ENCODE measurements at places on chromosomes 1 and 21.

DNA sequence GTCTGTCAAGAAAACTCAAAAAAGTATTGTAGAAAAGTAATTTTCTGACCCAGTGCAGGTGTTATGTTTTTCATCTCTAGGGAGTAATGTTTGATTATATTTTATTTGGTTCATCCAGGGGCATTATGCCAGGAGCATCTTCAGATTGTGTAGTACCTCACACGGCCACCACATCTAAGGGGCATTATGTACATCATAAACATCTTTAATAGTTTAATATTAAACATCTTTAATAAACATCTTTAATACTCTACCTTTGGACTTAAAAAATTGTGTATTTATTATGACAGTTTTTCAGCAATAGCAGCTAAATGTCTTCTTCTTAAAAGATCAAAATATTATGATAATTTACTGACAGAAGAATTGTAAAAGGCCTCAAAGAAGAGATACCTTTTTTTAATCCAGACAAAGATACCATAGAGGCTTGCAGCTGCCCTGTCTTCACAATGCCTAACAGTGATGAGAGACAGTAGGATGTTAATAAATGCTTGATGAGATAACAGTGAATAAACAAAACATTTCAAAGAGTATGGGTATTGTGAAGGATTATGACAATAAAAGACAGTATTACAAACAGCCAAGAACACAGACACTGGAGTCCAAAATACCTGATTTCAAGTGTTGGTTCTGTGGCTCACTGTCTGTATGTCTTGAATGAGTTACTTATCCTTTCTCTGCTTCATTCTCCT lies 240.9 kb upstream of the ADGRL2 start:
- no peak for DNase-seq

DNA sequence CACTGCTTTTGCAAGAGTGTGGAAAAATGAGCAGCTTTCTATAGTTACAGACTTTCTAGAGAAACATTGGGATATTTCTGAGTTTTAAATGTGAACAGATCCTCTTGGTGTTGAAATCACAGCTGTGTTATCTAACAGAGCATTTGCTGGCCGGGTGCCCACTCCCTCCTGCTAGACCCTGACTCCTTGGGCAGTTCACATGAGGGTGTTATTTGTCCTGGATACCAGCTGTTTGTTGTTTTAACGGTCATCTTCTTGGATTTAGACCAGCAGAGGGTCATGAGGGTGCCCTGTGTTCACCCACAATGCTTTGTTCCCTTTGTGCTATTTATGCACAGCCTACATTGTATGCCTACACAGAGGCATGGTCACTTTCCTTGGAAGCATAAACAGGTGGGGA lies 67.1 kb downstream of the CENPF start:
- no peak for DNase-seq

- no peak for DNase-seq
Observed at GRCh38 chr1:12202190-12202497, 27.7 kb upstream of the VPS13D start.

DNA sequence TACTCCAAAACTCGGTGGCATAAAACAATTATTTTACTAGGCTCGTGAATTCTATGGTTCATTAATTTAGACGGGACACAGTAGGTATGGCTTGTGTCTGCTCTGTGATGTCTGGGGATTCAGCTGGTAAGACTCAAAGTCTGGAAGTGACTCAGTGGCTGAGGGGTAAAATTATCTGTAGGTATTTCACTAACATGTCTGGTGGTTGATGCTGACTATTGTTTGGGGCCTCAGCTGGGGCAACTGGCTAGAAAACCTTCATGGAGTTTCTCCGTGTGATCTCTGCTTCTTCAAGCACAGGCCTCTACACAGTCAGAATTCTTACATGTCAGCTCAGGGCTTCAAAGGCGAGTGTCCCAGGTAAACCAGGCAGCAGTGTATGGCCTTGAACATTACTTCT lies 41.2 kb upstream of the KLF17 start:
- DNase-seq: no peak

DNA sequence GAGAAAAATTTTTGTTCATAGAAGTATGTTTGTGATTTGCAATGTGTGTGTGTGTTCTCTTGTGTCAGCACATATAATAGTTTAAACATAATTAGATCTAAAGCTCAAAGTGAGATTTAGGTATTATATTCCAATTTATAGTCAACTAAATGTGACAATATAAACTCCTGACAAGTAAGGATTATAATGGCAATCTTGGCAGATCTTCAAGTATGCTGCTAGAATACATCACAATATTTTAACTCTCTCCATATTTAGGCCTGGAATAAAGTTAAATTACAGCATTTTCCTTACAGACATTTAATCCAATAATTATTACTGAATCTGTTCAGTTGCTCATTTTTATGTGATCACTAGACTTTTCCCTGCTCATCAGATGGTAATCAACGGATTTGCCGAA lies 65.8 kb downstream of the LYPLAL1 start:
- DNase-seq: no peak

GRCh38 chr1:155514582-155515187 lies 47.9 kb downstream of the ASH1L start:
- DNase-seq: no peak

GRCh38 chr1:111734856-111735255 lies 4.3 kb downstream of the INKA2 start:
- DNase-seq: no peak

DNA sequence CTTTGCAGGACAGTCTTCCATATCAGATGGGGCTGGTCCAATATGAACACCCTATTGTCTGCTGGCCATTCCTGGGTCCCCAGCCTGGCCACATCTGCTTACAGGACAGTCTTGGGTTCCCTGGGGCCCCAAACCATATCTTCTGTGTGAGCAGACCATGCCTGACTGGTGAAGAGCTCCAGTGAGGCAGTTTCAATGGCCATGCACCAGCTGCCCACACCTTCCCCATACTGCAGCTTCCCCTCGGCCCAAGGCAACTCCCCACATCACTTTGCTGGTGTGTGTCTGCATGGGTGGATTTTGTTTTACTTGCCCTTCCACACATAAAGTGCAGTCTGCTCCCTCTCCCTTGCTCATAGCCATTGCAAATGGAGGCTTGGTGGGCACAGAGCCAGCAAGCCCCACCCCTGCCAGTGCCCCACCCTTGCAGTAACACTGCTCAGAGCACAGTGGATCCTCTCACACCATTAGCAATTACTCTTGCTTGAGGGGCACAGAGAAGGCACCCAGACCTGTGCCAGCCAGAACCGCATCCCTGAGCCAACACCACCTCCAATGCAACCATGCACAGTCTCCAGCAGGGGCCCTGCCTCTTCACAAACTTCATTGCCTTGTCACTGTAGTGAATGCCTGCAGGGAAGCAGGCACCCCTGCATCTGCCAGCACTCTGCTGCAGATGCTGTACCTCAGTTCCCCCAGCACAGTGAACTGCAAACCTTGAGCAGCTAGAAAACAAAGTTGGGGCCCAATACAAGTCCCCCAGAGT lies 474.5 kb upstream of the BEND5 start:
- no peak for DNase-seq

DNA sequence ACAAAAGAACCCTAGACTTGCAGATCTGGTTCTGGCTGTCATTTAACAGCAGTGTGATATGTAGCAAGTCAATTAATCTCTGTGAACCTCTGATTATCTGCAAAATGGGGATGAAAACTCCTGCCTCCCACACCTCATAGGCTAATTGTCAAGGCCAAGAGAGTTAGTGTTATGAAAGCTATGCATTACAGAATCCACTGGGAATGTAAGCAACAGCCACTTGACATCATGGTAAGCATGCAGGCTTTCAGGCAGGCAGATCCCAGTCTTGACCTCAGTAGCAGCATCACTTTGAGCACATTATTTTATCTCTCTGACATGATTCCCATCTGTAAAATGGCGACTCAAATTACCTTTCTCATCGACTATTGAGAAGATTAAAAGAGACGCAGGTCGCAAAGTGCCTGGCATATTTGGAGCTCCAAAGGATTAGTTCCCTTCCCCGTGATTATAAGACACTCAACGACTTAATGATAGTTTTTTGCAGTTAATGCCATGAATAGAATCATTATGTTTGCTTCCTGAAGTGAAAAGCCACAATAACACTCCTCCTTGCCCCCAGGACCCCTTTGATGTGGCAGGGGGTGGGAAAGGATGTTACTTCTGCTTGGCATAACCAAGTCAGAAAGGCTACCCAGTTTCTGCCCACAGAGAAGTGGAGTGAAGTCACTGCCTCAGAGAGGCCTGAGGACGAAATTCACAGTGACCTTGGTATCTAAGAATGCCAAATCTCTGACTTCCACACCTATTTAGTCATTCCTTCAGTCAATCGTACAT lies 273.0 kb upstream of the NFIA start:
- DNase-seq: no peak

DNA sequence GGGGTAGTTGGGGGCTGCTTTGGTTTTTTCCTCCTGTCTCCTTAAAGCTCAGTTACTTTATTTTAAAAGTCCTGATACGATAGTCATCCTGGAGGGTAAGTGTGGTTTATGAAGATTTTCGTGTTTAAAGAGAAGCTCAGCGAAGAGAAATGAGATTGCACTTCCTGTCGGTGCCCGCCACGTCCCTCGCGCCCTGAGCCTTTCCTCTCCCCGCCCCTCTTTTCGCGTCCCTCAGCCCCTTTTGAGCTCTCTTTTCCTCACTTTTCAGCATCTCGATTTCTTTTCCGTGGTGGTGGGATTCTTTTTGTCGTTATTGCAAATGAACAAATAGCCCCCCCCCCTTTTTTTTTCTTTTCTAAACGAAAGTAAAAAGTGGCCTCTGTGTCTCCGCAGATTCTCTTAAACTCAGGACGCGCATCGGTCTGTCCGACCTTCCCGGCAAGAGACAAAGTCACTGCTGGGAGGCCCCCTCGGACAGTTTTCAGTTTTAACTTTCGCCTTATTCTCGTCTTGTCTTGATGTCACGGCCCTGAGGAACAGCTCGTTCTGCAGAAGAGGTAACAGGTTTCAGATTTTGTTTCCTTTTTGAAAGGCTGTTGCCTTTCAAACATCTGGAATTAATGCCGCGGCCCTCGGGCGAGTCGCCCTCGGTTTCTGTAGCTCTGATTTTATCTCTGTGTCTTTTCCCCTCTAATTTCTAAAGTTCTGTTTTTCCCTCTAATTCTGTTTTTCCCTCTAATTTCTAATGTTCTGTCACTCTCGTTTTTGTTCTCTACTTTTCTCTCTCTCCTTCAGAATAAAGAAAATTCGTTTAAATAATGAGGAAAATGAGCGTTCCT lies 1.0 kb upstream of the DMRTA2 start:
- no peak for DNase-seq

- no peak for DNase-seq
Observed at GRCh38 chr1:160460214-160460642, 59.9 kb downstream of the VANGL2 start.
